ENCODE measurements at places on chromosomes 16 and 17. TPM values are rescaled to one million over a fixed set of nuclear protein-coding genes. Genes with fewer than 3 reads are reported as not detected.

DNA sequence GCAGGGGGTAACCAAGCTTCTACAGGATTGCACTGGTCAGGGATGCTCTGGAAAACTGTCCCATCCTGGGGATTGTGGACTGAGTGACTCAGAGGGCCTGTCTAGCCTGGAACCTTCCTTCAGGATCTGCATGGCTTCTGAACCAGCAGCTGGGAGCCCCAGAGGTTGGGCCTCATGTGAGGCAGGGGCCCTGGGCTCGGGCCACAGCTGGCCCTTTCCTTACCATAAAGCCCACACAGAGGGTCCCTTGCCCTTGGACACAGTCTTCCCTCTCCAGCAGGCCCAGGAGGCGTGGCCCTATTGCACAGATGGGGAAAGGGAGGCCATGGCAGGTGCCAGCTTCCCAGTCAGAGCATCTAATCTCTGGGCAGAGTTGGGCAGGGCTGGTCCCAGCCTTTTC is 30.5 kb downstream of the ADCY7 start:
- no peak for DNase-seq

ZFP3 gene
- polyA plus RNA-seq = 2.6 TPM

GRCh38 chr17:51375771-51376170 is 115.4 kb downstream of the UTP18 start:
- no peak for DNase-seq

GRCh38 chr17:73410586-73411312 is 98.9 kb upstream of the CDC42EP4 start:
- no peak for DNase-seq

GRCh38 chr17:13520899-13521572 is 80.7 kb downstream of the HS3ST3A1 start:
- peak; percentile 98 for DNase-seq

- DNase-seq = peak; percentile 6
Measured at GRCh38 chr16:71542377-71542776, 16.2 kb downstream of the CHST4 start.

DNA sequence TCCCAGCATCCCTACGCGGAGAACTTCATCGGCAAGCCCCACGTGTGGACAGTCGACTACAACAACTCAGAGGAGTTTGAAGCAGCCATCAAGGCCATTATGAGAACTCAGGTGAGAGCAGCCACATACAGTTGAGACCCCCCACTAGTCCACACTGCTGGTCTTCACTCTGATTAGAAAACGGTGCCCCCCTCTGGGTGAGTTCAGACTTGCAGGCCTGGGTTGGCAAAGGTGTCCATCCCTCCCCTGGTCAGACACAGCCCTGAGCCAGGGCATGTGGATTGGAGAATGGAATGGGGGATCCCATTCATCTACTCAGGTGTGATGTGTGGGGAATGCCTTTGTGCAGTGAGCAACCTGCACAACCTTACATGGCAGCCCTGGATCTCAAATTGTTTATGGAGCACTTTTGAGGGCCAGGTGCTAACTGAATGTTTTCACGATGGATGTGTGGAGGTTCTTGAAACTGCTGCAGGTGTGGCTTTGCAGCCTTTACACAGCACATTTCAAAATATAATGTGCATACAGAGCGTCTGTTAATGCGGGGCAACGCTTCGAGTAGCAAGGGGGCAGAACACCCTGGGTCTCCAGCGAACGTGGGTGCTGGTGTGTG is 72.6 kb downstream of the MGAT5B start:
- no peak for DNase-seq

GRCh38 chr16:67184995-67185650 is 1.4 kb upstream of the MATCAP1 start:
- peak; percentile 83 for DNase-seq

ABCA3 gene
- polyA plus RNA-seq = 3.2 TPM

NME4 gene
- polyA plus RNA-seq = 121 TPM

DNA sequence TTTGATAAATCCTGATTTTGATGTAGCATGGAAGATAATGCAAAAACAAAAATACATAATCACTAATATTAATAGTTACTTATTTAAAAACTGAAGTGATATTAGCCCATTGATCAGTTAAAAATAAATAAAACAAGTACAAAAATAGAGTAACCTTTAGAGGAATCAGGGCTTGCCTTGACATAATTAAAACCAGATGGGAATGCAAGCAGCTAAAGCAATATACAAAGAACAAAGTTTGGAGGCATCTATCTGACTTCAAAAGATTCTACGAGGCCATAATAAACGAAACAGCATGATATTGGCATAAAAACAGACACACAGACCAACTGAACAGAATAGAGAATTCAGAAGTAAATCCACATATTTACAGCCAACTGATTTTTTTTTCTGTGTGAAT is 15.0 kb upstream of the HEATR3 start:
- no peak for DNase-seq

FBXO39 gene
- polyA plus RNA-seq = 0.25 TPM

DNA sequence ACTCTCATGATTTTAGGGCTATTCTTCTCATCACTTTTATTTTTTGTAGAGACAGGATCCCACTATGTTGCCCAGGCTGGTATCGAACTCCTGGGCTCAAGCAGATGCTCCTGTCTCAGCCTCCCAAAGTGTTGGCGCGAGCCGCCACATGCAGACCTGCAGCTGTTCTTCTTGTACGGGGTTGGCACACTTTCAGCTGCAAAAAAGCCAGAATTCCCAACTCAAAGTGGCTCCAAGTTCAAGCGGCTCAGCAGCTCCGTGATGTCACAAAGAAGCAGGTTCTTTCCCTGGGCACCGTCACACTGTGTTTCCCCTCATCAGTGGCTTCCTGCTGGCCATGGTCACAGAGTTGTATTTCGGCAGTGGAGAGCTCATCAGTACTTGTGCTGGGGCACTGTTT is 6.7 kb upstream of the SBK1 start:
- no peak for DNase-seq

TLCD1 gene
- polyA plus RNA-seq = 11.5 TPM

CHAD gene
- not detected for polyA plus RNA-seq

DNA sequence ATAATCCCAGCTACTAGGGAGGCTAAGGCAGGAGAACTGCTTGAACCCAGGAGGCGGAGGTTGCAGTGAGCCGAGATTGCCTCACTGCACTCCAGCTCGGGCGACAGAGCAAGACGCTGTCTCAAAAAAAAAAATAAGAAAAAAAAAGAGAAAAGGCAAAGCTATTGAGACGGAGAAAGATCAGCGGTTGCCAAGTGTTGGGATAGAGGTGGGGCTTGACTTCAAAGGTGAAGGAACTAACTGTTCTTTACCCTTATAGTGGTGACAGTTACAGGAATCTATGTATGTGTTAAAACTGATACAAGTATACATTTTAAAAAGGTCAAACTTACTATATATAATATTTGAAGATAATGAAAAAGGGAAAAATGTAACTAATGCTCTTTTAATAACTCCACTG is 22.5 kb downstream of the AKAP10 start:
- DNase-seq = no peak

- no peak for DNase-seq
Measured at GRCh38 chr17:11780621-11781020, 182.4 kb downstream of the DNAH9 start.

DNA sequence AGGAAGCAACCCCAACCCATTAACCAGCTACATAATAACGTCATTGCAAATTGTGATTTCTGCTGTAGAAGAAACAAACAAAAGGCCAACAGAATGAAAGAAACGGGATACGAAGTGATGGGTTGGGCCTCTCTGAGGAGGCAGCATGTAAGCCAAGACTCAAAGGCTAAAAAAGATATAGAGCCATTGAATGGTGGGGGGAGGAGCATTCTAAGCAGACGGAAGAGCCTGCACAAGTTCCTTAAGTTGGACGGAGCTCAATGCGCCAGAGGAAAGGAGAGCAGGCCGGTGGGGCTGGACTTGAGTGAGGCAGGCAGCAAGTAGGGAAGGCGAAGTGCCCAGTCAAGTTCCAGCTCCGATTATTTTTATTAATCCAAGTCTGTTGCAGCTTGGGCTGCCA is 160.3 kb downstream of the SHISA9 start:
- DNase-seq = no peak

DNA sequence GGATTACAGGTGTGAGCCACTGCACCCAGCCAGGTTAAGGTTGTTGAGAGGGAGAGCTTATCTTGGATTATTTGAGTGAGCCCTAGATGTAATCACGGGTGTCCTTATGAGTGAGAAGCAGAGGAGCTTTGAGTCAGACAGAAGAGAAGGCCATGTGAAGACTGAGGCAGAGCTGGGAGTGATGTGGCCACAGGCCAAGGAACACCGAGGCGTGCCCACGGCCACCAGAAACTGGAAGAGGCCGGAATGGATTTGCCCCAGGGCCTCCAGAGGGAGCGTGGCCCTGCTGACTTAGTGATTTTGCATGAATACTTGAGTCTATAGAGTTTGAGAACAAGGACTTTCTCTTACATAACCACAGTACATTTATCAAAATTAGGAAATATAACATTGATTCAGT is 137.7 kb downstream of the RPTOR start:
- no peak for DNase-seq

- no peak for DNase-seq
Measured at GRCh38 chr17:82240506-82241182, 11.8 kb downstream of the SLC16A3 start.

RNF222 gene
- polyA plus RNA-seq = not detected

DNA sequence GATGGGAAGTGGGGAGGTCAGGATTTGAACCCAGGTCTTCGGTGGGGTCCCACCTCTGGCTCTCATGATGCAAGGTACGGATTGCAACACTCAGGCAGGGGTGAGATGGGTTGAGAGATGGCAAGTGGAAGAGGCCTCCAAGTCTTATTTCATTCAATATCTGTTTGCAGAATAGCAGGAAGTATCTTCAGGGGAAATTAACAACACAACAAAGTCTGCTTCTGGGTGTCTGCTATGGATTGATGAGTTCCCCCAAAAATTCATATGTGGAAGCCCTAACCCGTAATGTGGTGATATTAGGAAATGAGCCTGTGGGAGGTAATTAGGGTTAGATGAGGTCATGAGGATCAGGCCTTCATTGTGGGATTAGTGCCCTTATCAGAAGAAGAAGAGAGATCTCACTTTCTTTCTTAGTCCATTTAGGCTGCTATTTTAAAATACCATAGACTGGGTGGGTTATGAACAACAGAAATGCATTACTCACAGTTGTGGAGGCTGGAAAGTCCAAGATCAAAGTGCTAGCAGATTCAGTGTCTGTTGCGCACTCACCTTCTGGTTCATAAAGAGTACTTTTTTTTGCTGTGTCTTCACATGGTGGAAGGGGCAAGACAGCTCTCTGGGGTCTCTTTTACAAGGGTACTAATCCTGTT is 4.4 kb upstream of the CD300H start:
- no peak for DNase-seq

- no peak for DNase-seq
Measured at GRCh38 chr17:45971698-45972141, 27.3 kb upstream of the STH start.

GRCh38 chr16:12716658-12717057 is 87.0 kb downstream of the CPPED1 start:
- no peak for DNase-seq

CPNE7 gene
- polyA plus RNA-seq = 14.5 TPM

DNA sequence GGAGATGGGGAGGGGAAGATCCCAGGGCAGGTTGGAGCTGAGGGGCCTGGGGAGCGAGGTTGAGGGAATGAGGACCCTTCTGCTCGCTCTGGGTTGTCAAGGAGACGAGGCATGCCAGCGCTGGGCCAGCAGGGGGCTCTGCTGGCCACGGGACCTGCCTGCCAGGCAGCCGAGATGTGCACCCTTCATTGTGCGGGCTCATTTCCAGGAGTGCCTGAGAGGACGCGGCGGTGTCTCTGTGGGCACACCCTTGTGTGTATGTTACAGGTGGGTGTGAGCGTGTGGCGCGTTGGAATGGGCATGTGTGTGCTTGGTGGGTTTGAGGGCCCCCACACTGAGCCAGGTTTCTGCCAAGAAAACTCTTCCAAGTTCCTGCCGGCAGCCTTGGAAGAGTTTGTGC is 15.9 kb downstream of the ARHGAP23 start:
- peak; percentile 51 for DNase-seq

DNA sequence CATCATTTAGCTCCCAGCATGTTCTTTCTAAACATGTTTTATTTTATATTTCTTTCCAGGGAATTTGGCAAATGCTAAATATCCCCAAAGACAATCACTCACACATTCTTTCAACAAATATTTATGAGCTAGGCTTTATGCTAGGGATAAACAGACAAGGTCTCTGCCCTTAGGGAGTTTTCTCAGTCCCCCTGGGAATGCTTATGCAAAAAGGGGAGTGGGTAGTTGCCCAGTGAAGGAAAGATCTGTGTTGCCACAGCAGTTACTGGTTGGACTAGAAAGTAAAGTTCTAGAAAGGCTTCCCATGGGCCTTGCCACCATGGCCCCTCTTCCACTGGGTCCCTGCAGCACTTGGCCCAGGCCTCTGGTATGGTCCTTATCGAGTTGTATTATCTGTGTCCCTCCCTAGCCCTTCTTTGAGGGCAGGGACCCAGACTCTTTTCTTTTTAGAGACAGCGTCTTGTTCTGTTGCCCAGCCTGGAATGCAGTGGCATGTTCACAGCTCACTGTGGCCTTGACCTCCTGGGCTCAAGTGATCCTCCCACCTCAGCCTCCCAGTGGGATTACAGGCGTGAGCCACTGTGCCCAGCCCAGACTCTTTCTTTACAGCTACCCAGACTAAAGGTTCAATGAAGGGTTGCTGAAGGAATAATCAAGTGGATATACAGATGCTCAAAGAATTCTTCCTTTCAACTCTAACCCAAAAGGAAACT is 78.0 kb downstream of the YPEL2 start:
- no peak for DNase-seq

DNA sequence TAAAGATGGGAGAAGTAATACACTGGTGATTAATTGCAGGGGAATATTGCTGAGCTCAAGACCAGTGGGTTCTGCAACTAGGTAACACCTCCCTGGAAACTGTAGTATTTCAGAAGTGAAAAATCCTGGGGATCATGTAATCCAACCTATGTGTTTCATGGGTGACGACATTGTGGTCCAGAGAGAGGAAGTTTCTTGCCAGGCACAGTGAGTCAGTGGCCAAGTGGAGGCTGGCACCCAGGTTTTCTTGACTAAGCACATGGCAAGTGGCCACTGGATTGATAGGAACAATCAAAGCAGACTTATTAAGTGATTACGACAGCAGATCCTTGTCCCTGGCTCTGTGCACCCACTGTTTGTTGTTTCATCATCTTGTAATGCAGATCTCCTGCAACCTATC is 14.6 kb upstream of the CIITA start:
- peak; percentile 73 for DNase-seq

OR2C1 gene
- 0.09 TPM for polyA plus RNA-seq

DNA sequence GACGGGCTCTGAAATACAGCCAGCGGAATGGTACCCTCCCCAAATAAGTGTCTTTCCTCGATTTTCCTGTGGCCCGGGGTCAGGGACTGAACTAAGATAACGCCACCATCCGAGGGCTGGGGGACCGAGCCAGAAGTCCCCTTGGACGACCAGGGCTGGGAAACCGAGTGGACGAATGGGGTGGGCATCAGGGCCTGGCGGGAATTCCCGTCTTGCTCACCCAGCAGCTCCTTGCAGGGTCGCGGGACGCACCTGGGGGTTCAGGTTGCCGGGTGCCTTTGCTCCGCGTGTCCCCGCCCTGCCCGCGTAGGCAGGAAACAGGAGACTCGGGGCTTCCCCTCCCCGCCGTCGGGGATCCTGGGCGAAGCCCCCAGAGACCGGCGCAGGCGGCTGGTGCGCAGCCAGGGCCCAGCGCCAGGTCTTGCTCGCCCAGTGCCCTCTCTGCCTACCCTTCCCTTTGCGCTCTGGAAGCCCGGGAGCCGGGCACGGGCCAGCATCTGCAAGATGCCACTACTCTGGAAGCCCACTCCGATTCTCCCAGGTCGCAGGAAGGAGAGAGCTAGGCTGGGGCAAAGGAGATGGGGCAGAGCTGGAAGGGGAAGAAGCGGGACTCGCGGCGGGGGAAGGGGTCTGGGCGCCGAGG is 665 bp upstream of the GRIN2C start:
- DNase-seq = no peak

Measured in fibroblast of lung (primary cell).